Stimulated activated CD8-positive, alpha-beta memory T cell treated with anti-CD3 and anti-CD28 coated beads, Interleukin-4, amount 100 ng/mL, for 1 hour (primary cell): ENCODE measurements at places on chromosomes 4 and X.
A peak's percentile ranks its signal among the peaks of the same experiment; 100 is the strongest.

- no peak for DNase-seq
Measured at GRCh38 chrX:136046295-136047015, 61.2 kb downstream of the SLC9A6 start.

DNA sequence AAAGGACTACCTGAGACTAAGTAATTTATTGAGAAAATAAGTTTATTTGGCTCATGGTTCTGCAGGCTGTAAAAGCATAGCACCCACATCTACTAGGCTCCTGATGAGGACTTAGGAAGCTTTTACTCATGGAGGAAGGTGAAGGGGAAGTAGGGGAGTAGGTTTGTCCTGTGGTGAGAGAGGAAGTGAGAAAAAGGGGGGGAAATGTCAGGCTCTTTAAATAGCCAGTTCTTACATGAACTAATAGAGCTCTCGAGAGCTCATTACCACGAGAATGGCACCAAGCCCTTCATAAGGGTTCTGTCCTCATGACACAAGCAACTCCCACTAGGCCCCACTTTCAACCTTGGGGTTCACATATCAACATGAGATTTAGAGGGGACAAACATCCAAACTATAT lies 125.5 kb upstream of the NRK start:
- no peak for DNase-seq

DNA sequence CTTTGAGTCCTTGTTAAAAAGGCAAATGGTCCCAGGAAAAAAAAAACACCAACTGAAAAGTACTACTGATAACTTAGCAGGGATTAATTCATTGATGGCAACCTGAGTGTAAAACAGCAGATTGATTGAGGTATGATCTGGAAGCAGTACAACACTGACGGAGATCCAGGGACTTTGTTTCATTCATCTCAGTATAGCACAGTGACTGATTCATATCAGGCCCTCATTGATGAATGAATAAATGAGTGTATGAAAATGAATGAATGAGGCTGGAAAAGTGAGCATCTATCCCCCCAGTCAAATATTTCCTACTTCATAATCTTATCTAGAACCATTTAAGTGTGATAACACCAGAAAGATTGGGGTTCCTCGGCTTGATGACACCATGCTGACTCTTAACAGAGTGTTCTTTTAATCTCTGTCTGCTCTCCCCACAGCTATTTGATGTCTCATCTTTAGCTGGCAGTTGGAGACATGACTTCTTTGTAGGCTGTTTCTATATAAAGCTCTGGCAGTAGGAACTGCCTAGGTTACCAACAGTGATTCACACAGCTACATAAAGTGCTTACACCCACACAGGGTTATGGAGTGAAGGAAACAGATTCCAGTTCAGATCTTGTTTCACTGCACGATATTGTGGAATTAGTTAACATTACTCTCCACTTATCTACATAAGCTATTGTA lies 18.6 kb upstream of the RNF128 start:
- no peak for DNase-seq

GRCh38 chrX:283115-283845 lies 2.1 kb downstream of the PLCXD1 start:
- peak; percentile 79 for DNase-seq

DNA sequence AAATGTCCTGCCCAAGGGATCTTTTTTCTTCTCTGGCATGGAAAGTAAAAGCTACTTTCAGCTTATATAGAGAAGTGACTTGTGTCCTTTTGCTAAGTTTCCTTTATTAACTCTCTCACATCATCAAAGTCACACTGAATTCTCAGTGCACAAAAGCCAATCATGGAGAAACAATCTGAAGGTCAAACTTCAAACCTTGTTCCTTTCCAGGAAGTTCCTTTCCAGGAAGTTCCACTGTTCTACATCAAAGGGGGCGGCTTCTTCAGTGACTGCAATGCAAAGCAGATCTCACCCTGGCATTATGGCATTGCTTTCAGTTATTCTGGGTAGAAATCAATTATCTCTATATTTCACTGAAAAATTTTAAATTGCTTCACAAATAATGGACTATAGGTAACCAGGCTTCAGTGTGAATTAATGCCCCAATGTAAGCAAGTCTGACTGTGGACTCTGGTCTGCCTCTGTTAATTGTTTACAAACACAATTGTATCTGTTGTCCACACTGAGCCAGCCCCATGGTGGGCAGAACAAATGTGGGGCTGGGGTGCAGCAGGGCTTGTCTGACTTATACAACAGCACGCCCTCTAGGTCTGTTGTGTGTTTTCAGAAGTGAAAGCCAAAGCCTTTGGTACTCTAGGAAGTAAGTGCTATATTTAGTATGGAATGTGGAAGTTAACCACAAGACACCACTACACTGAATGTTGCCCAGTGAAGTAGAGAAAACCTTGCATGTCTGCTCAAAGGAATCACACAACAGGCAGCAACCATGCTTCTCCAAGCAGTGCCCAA lies 98.8 kb downstream of the CDS1 start:
- no peak for DNase-seq

GRCh38 chrX:42129022-42129940 lies 205.9 kb upstream of the CASK start:
- no peak for DNase-seq

GRCh38 chr4:175935016-175935661 lies 123.1 kb upstream of the GPM6A start:
- DNase-seq = no peak

- no peak for DNase-seq
Measured at GRCh38 chr4:87502580-87503238, 26.5 kb downstream of the SPARCL1 start.

- DNase-seq = no peak
Measured at GRCh38 chrX:69148946-69149345, 16.3 kb downstream of the PJA1 start.

GRCh38 chr4:132767901-132768300 lies 381.2 kb upstream of the PCDH10 start:
- DNase-seq = no peak

DNA sequence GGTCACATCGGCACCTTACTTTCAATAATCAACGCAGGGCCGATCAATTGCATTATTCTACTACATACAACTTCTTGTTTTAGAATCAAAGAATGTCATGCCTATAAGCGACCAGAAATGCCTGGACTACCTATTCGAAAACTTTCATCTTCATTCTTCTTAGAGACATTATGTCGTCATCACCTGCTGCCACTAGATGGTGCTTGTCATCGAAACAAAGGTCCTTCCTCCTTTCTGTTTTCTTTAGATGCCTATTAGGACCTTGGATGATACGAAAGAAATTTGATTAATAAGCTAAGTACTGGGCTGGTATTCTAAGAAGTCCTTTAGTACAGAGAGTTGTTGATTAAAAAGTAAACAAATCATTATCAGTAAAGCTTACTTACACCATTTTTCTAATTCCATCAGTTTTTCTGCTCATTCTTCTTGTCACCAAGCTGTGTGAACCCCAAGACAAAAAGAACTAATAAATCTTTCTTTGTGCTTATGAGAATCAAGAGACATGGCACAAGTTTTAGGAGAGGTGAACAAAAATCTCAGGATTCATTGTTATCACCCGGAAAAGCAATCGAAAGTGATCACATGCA lies 154.5 kb upstream of the SLC4A4 start:
- DNase-seq = no peak

DNA sequence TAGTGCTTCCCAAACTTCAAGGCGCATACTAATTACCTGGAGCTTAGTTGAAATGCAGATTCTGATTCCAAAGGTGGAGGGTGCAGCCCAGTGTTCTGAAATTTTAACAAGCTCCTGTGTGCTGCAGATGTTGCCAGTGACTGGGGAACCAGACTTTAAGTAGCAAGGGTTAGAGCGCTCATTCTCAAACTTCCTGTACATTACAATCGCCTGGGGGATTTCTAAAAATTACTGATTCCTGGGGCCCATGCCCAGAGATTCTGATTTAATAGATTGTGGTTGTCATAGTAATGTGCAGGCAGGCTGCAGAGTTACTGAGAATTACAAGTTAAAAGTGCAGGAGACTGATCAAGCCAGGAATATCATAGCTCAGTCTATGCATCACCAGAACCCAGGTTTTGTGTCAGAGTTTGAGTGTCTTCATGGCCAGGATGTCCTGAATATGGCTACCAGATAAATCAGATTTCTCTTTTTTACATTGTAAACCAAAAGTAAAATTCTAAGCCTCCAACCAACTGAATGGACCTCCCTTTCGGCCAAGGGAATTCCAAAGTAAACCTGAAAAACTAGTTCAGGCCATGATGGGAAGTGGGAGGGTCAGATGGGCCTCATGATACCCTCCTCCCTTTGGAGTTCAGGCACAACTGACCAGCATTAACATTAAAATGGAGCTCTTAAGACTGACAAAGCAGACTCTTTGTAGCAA lies 121.6 kb downstream of the ATXN3L start:
- DNase-seq = no peak

- DNase-seq = no peak
Measured at GRCh38 chr4:3384771-3385710, 56.7 kb upstream of the HGFAC start.

- DNase-seq = no peak
Measured at GRCh38 chrX:55011294-55011693, 11.1 kb downstream of the APEX2 start.

DNA sequence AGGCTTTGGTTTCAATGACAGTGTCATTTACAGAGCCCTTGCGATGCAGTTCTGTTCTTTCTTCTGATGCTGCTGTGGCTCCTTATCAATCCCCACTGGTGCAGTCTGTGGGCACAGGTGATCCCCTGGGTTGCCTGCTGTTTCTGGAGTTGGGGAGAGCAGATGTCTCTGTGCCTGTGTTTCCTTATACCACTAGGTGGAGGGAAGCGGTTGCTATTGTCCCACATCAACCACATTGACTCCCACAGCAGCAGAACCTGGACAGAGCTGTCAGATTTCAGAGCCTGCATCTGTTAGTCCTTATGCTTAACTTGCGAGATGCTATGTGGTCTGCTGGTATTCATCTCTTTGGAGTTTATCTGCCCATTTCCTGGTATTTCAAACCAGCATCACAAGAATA lies 57.7 kb downstream of the NEIL3 start:
- no peak for DNase-seq

GRCh38 chr4:69874507-69874906 lies 14.6 kb upstream of the SULT1E1 start:
- DNase-seq = no peak

- no peak for DNase-seq
Measured at GRCh38 chr4:71303850-71304249, 35.0 kb upstream of the SLC4A4 start.

- DNase-seq = no peak
Measured at GRCh38 chr4:184728858-184729257, 5.0 kb downstream of the CENPU start.
